ENCODE measurements at places on chromosomes 2 and 18. TPM values are rescaled to one million over a fixed set of nuclear protein-coding genes. Genes with fewer than 3 reads are reported as not detected.

DNA sequence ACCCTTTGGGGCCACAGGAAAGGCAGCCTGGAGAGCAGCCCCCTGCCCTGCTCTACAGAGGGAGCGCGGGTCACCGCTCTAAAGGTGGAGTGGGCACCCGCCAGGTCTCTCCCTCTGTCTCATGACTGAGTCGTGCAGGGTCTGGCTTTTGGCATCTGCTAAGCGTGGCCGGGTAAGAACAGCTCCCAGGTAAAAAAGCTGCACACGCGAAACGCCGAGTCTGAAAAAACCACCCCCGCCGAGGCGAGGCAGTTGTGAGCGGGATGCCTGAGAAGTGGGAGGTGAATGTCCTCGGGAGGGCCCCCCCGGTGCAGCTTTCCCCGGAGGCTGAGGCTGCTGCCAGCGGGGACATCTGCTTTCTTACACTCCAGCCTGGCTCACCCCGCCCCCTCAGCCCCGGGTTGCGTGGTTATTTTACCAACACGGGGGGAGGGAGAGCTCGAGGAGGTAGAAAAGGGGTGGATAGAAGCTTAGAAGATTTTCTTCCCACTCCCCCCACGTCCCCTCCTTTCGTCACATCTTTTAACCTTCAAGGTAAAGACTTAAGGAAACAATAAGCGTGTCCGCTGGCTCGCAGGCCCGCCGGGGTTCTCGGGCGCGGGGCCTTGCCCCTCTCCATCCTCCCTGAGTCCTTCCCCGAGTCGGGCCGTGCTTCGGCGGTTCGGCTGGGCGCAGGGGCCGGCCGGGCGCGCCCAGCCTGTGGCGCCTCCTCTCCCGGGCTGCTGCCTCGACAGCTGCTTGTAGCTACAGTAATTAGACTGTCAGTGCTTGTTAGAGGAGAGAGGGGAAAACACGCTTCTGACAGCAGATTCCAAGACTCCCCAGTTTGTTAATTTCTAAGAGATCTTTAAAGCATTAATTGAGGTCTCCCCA lies 70.6 kb upstream of the PSMD14 start:
- peak; percentile 45 for DNase-seq

The TBR1 gene
- total RNA-seq = not detected

GRCh38 chr2:71685941-71686611 lies 232.7 kb downstream of the DYSF start:
- no peak for DNase-seq

The PRSS56 gene
- not detected for total RNA-seq

DNA sequence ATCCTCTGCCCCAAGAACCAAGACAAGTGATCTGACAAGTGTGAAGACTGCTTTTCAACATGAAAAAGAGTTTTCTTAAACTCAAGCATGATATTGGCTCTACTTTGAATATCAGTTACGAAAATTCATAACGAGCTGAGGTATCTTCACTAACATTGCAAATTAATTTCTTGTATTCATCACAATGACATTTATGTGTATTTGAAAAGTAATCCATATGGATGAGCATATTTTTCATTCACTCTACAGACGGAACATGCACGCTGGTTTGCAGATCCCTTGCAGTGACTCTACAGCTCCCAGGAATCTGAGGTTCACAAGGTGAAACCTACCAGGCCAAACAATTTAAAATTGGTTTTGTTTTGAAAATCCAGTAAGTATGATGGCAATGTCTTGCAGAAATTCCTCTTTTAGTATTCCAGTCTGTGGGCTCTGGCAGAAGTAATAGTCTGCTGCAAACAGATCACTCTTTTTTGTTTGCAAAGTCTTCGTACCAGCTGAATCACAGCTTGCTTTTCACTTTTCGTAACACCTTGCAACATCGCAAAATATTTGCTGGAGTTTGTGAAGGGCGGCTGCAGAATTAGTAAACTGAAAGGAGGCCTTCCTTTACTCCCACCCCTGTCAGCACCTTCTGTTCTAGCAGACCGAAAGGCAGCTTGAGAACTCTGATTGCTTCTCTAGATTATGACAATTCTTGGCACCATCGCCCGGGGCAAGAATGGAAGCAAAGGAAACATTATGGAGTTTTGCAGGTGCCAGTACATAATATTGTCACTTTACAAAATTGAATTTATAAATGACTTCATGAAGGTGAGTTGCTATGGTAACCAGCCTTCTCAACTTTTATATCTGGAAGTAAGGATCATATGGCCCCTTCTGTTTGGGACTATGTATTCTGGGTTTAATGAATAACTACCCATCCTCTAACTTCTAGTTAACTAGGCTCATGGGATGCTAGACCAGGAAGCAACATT lies 168.7 kb downstream of the TMEM247 start:
- DNase-seq = no peak

DNA sequence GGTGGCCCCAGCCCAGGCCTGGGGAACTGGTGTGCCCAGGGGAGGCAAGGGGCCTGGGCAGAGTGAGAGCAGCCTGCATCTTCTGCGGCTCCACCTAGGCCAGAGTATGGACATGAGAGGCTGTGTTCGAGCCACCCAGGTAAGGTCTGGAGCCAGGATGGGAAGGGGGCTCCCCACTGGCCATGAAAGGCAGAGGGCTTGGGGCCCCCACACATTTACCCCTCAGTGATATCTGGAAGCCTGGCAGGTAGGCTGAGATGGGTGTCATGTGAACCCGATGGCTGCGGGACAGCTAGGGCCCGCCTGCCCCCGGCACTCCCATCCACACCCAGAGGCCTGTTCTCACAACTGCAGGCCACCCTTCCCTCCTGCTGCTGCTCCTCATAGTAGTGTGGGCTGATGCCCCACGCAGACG lies 13.2 kb downstream of the ADRA2B start:
- no peak for DNase-seq

- no peak for DNase-seq
Measured at GRCh38 chr18:45566025-45566740, 49.1 kb upstream of the SLC14A2 start.

- no peak for DNase-seq
Measured at GRCh38 chr2:234887195-234887594, 64.6 kb upstream of the SH3BP4 start.

The LCT gene
- total RNA-seq = 0.18 TPM

DNA sequence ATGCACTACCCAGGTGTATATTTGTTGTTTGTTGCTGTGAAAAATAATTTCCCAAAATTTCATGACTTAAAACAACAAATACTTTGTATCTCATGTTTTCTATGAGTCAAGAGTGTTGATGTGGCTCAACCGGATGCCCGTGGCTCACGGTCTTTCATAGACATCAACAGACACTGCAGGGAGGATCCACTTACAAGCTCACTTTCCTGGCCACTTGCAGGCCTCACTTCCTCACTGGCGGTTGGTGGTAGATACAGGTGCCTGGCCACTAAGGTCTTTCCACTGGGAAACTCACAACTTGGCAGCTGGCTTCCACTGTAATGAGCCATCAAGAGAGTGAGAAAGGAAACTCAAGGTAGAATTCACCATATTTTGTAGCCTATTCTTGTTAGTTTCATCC lies 662.9 kb downstream of the IRS1 start:
- DNase-seq = no peak

GRCh38 chr2:62309465-62310091 lies 113.7 kb downstream of the B3GNT2 start:
- DNase-seq = peak; percentile 59

DNA sequence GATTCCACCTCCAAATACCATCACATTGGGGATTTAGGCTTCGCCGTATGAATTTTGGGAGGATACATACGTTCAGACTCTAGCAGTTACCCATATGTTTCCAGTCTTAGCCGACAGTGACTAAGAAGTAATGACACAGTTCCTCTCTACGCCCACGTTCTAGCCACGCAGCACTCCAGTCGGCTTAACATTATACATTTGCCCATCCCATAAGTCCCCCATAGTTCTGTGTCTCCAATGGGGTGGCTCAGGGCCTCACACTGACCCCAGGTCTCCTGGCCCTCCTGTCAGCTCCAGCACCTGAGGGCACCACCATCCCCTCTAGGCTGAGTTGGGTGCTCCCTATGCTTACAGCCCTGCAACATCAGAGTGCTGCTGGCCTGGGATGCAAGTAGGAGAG lies 18.4 kb upstream of the CNDP2 start:
- DNase-seq = no peak

The ARL4C gene
- total RNA-seq = 126 TPM

The COLEC12 gene
- not detected for total RNA-seq

The SALL3 gene
- not detected for total RNA-seq

The WDR12 gene
- total RNA-seq = 69.1 TPM

GRCh38 chr18:70415823-70416488 lies 127.1 kb downstream of the SOCS6 start:
- DNase-seq = no peak
